ENCODE measurements at places on chromosomes 6 and 20. TPM values are rescaled to one million over a fixed set of nuclear protein-coding genes. Genes with fewer than 3 reads are reported as not detected.

DNA sequence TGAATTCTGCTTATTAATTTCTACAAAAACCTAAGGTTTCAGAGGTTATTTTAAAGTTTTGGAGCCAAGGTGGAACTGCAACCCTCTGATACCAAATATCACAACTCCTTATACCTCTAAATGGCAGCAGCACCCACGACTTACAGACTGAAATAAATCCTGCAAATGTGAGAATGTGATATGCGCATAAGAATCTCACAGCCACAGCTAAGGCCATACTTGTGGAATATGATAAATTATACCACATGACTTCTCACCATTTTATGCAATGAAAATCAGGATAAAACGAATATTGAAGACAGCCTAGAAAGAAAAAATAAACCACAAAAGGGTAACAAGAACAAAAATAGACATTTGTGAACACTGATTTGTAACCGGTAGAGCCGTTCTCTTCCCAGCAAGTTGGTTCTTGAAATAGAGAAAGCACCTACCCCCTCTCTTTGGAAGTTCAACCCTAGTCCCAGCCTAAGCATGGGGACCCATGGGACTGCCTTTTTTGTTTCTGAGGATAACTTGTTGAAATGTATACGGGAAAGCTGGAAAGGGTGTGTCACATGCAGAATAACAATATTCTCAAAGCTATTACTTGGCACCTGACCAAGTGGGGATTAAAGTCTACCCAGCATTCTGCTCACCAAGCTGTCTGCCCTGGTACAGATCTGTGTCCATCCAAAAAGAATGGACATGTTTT lies 47.1 kb upstream of the MCM9 start:
- no peak overlapping the region for H3K27ac ChIP-seq
- no peak for DNase-seq
- H3K4me3 ChIP-seq: no peak overlapping the region
- peaks cover 2% of the 10 kb centered on the region for H3K36me3 ChIP-seq
- H3K4me1 ChIP-seq: no peaks in the 10 kb centered on the region
- H3K27me3 ChIP-seq: no peaks in the 10 kb centered on the region

DNA sequence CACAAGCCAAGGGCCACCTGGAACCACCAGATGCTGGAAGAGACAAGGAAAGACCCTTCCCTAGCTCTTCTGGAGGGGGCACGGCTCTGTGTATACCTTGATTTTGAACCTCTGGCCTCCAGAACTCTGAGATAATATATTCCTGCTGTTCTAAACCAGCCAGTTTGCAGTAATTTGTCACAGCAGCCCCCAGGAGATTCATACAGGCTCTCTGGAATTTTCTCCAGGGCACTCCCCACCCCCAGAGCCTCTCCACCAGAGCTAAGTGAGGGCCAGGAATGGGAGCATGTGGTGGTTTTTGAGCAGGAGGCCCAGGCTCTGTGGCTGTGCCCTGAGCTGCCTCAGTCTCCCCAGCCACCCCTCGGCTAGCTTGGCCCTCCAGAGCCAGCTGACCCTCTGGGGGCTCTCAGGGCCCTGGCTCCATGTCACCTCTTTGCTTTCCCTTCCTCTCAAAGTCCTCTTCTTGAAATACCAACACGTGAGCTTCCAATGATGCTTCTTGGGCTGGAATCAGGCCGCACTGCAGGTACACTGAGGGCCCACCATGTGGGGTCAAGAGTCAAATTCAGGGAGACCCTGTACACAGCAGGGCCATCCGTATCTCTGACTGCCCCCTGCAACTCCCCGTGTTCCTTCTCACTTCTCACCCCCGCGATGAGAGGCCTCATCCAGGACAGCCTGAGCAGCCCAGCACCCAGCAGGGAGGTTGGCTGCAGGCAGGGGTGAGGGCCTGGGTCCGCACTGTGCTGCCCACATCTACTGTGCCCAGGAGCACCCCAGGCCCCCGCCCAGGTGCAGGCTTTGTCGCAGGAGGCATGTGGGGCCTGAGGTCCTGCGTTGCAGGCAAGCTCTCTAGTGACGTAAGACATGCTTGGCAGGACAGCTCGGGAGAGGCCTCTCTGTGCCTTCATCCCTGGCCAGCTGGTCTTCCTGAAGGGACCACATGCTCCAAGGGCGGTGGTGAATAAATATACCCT lies 155.5 kb downstream of the ANKRD60 start:
- no peak overlapping the region for H3K27ac ChIP-seq
- DNase-seq: no peak
- no peaks in the 10 kb centered on the region for H3K36me3 ChIP-seq
- peaks cover 3% of the 10 kb centered on the region for H3K4me1 ChIP-seq

GRCh38 chr20:219290-220115 lies 7.6 kb upstream of the DEFB129 start:
- H3K36me3 ChIP-seq: peaks cover 2% of the 10 kb centered on the region
- H3K27ac ChIP-seq: no peak overlapping the region
- H3K4me1 ChIP-seq: peaks cover 2% of the 10 kb centered on the region
- no peak overlapping the region for H3K4me3 ChIP-seq
- H3K27me3 ChIP-seq: peaks cover 62% of the 10 kb centered on the region

- DNase-seq: no peak
- H3K36me3 ChIP-seq: no peaks in the 10 kb centered on the region
- H3K27me3 ChIP-seq: peaks cover 10% of the 10 kb centered on the region
- H3K4me1 ChIP-seq: no peaks in the 10 kb centered on the region
- no peak overlapping the region for H3K27ac ChIP-seq
- H3K4me3 ChIP-seq: no peak overlapping the region
These were observed 387.1 kb downstream of the DHX35 start for GRCh38 chr20:39349240-39349639.

- no peak for DNase-seq
- no peaks in the 10 kb centered on the region for H3K36me3 ChIP-seq
- no peaks in the 10 kb centered on the region for H3K4me1 ChIP-seq
These were observed 117.4 kb upstream of the SLC24A3 start for GRCh38 chr20:19094959-19095541.

DNA sequence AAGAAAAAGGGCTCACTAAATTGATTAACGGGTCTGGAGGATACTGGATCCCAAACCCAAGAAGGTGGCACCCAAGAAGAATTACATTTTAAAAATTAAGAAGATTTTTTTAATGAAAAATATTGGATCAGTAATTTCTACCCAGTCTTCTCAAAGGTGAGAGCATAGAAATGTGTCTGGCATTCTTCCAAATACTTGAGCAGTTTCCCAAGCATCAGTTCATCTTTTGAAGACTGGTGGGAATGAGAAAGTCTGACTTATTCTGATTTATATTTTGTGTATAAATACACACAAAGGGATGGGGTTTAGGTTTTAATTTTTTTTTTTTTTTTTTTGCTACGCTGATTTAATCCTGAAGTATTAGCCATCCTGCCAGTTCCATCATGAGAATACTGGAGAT lies 3.3 kb downstream of the MGME1 start:
- peaks cover 3% of the 10 kb centered on the region for H3K36me3 ChIP-seq
- H3K27me3 ChIP-seq: no peaks in the 10 kb centered on the region
- DNase-seq: no peak
- H3K4me1 ChIP-seq: peaks cover 38% of the 10 kb centered on the region

GRCh38 chr6:56808871-56809359 lies 146.0 kb upstream of the BEND6 start:
- DNase-seq: no peak
- H3K27ac ChIP-seq: no peak overlapping the region
- H3K27me3 ChIP-seq: no peaks in the 10 kb centered on the region
- peaks cover 2% of the 10 kb centered on the region for H3K4me1 ChIP-seq
- H3K36me3 ChIP-seq: no peaks in the 10 kb centered on the region
- no peak overlapping the region for H3K4me3 ChIP-seq

DNA sequence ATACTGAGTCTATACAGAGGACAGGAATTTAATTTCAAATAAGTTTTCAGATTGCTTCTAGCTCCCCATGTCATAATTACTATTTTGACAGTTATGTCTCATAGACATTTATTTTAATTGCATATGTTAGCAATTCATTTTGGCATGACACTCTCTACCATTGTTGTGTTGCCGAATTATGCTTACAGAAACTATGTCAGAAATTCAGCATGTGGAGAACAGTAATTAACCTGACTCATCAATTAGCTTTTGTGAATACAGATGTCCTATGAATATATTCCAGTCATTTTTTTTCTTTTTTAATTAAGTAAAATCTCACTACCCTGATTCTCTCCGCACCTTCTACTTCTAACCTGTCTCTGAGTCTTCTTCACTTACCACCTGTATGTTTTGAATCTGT lies 105.1 kb downstream of the NKAIN2 start:
- H3K27me3 ChIP-seq: no peaks in the 10 kb centered on the region
- DNase-seq: no peak
- H3K4me3 ChIP-seq: no peak overlapping the region

DNA sequence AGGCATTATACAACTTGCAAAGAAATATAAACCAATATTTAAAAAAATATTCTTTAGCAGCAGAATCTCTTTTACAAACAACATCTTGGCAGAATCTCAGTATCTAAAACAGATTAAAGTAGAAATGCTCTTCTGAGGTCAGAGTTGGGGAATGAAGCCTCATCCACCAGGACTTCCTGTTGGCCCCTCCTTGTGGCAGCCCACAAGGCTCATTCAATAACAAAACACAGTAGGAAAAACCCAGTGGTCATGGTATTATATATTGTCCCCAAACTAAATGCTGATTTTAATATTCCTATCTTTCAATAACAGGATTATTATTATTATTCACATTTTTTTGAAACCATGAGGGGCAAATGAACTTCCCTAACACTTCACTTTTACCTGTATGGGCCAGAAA lies 368.6 kb downstream of the BTBD9 start:
- H3K4me3 ChIP-seq: no peak overlapping the region
- H3K27ac ChIP-seq: no peak overlapping the region
- peaks cover 6% of the 10 kb centered on the region for H3K36me3 ChIP-seq
- no peaks in the 10 kb centered on the region for H3K27me3 ChIP-seq

The PARD6B gene
- total RNA-seq: 4.0 TPM

The CDSN gene
- total RNA-seq: not detected

The CAGE1 gene
- 0.57 TPM for total RNA-seq

Data from T-helper 17 cell (primary cell).